Suprapubic skin (tissue), 4 donors: ENCODE measurements at places on chromosomes 2 and 18. TPM values are rescaled to one million over a fixed set of nuclear protein-coding genes. Genes with fewer than 3 reads are reported as not detected.

- no peak overlapping the region for H3K27ac ChIP-seq
- H3K4me3 ChIP-seq = no peak overlapping the region
- H3K36me3 ChIP-seq = no peaks in the 10 kb centered on the region
- no peak for DNase-seq
- H3K27me3 ChIP-seq = no peaks in the 10 kb centered on the region
- H3K4me1 ChIP-seq = no peaks in the 10 kb centered on the region
Observed at GRCh38 chr2:56589194-56589593, 405.4 kb downstream of the CCDC85A start.

DNA sequence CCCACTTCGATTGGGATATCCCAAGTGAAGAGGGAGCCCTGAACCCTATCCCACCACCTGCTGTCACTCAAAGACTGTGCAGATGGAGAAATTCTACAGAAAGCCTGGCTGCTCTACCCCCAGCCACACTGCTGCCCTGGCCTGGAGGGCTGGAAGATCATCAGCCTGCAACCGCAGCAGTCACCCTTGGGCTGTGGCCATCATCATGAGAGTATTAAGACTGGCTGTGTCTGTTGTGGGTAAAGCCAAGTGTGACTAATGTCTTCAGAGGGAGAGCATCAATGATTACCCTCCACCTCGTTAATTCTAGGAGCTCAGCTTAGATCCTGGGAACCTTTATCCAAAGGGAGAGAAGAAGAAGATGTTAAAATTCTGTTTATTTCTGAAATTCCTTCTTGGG lies 221.5 kb downstream of the TFCP2L1 start:
- H3K27me3 ChIP-seq = peaks cover 3% of the 10 kb centered on the region
- no peaks in the 10 kb centered on the region for H3K36me3 ChIP-seq
- no peak for DNase-seq
- no peak overlapping the region for H3K4me3 ChIP-seq
- no peaks in the 10 kb centered on the region for H3K4me1 ChIP-seq

- no peaks in the 10 kb centered on the region for H3K36me3 ChIP-seq
- peak overlapping the region; percentile 72 for H3K4me3 ChIP-seq
- peak overlapping the region; percentile 75 for H3K27ac ChIP-seq
- no peaks in the 10 kb centered on the region for H3K27me3 ChIP-seq
- H3K4me1 ChIP-seq = peaks cover 39% of the 10 kb centered on the region
- no peak for DNase-seq
Observed at GRCh38 chr2:101698844-101699754, 1.6 kb downstream of the MAP4K4 start.

- H3K27me3 ChIP-seq = no peaks in the 10 kb centered on the region
- peaks cover 18% of the 10 kb centered on the region for H3K4me1 ChIP-seq
- peaks cover 34% of the 10 kb centered on the region for H3K36me3 ChIP-seq
- no peak overlapping the region for H3K27ac ChIP-seq
- H3K4me3 ChIP-seq = no peak overlapping the region
- DNase-seq = no peak
Observed at GRCh38 chr2:117983040-117983439, 30.8 kb downstream of the CCDC93 start.

DNA sequence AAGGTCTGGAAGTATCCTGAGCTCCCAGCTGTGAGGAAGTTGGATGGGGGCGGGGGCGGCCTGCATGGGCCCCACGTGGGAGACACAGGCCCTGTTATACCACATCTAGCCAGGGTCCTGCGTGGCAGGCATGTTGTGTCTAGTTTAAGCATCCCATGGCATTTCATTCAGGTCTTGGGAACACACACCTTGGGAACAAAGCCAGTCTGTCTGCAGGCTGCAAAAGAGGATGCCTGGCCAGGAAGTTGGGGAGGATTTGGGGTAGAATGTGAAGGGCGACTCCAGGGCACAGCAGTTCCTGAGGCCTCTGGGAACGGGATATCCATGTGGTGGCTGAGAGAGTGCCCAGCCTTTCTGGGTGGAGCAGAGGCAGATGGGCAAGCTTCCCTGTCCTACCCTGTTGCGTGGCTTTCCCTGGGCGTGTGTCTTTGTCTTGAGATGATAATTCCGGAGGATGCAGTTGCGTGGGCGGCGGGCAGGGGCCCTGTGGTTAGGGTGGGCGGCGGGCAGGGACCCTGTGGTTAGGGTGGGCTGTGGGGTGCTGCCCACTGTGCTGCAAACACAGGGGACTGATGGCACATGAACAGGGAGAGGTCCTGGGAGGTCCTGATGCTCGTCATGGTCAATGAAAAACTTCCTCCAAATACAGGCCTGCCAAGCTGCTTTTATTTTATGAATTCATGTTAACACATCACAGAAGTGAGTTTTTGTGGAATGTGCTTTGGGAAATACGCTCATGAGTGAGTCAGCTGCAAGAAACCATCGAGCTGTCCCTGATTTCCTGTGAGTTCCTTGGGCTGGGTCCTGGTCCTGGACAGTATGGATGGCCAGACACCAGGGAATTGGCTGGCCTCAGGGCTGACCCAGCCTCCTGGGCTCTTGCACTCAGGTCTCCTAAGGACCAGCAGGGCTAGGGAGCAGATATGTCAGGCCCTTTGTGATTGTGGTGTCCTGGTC lies 90.0 kb upstream of the HS6ST1 start:
- H3K27ac ChIP-seq = peak overlapping the region; percentile 41
- DNase-seq = no peak
- H3K4me3 ChIP-seq = no peak overlapping the region
- H3K36me3 ChIP-seq = no peaks in the 10 kb centered on the region

GRCh38 chr18:6021306-6022073 lies 126.2 kb upstream of the TMEM200C start:
- H3K27ac ChIP-seq = no peak overlapping the region
- H3K36me3 ChIP-seq = no peaks in the 10 kb centered on the region
- no peak for DNase-seq
- no peak overlapping the region for H3K4me3 ChIP-seq

DNA sequence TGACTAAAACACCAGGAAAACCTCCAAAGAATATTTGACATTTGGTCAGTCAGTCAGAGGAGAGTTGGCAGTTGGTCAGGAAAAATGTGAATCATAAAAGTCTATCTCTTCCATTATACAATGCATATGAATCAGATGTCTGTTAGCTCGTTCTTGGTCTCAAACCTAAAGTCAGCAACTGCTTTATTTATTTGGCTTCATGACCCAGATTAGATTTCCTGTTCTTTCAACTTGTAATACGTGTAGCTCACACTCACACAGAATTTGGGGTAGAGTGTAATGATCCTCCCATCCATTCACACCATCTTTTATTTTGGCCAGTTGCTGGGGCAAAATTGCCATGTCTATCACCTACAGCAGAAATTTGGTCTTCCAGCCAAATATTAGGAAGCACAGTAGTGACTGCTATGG lies 81.9 kb upstream of the COL5A2 start:
- no peak for DNase-seq
- no peaks in the 10 kb centered on the region for H3K27me3 ChIP-seq
- no peak overlapping the region for H3K27ac ChIP-seq
- H3K36me3 ChIP-seq = no peaks in the 10 kb centered on the region
- peaks cover 4% of the 10 kb centered on the region for H3K4me1 ChIP-seq
- H3K4me3 ChIP-seq = no peak overlapping the region

- H3K4me1 ChIP-seq = peaks cover 3% of the 10 kb centered on the region
- no peaks in the 10 kb centered on the region for H3K36me3 ChIP-seq
- H3K4me3 ChIP-seq = no peak overlapping the region
- no peaks in the 10 kb centered on the region for H3K27me3 ChIP-seq
- no peak overlapping the region for H3K27ac ChIP-seq
Observed at GRCh38 chr2:236080412-236080811, 87.8 kb downstream of the GBX2 start.

CPO gene
- total RNA-seq = 0.89 TPM

- no peak for DNase-seq
- no peak overlapping the region for H3K27ac ChIP-seq
Observed at GRCh38 chr2:149597668-149598326, 10.2 kb upstream of the MMADHC start.

DNA sequence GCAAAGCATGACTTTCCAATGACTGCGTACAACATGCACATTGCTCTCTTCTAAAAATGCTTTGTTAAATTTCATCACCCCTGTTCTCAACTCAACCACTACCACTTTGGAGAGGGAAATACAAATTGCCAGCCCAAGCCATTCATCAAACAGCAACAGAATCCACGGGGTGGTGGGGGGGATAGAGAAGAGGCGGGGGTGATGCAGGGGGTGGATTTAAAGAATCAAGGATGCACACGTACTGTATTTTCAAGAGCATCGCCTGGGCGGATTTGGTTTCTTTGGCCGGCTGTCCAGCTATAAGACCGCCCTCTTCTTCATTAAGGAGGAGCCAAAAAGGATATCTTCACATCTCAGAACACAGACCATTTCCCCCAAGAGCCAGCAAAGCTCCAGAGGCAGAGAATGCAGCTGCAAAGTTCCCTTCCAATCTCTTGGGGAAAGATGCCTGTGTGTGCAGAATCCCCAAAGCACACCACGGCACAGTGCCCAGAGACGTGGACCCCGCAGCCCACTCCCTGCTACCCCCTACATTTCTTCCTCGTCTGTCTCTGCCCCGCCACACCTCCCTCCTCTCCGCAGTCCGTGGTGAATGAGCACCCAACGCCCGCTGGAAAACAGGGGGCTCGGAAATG lies 977 bp downstream of the SLC8A1 start:
- H3K4me3 ChIP-seq = peak overlapping the region; percentile 54
- H3K27me3 ChIP-seq = peaks cover 8% of the 10 kb centered on the region
- peak overlapping the region; percentile 6 for H3K27ac ChIP-seq
- H3K36me3 ChIP-seq = no peaks in the 10 kb centered on the region

DNA sequence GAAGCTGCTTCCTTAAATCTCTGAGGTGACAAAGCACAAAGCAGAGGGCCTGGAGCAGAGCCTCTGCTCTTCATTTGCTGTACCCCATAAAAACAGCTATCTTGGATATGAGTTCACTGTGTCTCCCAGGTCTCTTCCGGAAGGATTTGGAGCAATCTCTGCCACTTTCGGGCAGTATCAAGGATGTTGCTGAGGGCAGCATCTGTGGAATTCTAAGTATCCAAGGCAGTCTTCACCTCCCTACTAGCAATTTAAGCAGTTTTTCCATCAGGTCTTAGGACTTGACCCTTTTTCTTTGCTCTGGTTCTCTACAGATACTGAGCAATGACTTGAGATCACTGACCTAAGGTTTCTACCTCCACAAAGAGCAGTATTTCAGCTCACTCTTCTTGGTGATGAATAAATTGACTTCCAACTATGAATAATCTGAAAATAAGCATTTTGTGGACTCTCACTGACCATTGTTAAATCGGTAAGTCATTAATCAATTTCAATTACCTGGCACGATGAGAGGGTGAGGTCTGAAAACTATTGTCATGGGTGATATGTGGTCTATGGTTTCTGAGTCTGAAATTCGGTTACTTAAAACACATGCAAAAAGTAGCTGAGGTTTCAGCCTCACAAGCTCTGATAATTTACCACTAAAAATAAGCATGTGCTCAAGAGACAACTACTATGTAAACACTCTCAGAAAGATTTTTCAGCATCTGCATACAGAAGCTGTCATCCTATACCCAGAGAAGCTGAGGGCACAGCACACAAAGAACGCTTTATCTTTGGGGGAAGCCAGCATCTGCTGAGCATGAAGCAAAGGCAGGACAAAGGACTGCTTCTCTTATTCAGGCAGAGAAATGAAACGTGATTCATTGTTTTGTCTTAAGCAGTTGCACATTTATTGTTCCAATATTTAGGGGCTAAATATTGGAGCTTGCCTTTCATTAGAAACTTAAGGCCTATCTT lies 32.1 kb upstream of the SPATS2L start:
- no peak overlapping the region for H3K27ac ChIP-seq
- H3K4me3 ChIP-seq = no peak overlapping the region
- H3K4me1 ChIP-seq = no peaks in the 10 kb centered on the region
- no peaks in the 10 kb centered on the region for H3K27me3 ChIP-seq

ESPNL gene
- 0.25 TPM for total RNA-seq

- no peak overlapping the region for H3K4me3 ChIP-seq
- H3K27ac ChIP-seq = no peak overlapping the region
- DNase-seq = no peak
- no peaks in the 10 kb centered on the region for H3K36me3 ChIP-seq
- no peaks in the 10 kb centered on the region for H3K4me1 ChIP-seq
Observed at GRCh38 chr2:207183506-207183905, 17.8 kb upstream of the KLF7 start.

RMC1 gene
- 22.1 TPM for total RNA-seq

GRCh38 chr2:101362316-101362715 lies 25.0 kb downstream of the CREG2 start:
- no peak overlapping the region for H3K4me3 ChIP-seq
- peaks cover 6% of the 10 kb centered on the region for H3K4me1 ChIP-seq
- H3K36me3 ChIP-seq = no peaks in the 10 kb centered on the region
- no peak for DNase-seq

DNA sequence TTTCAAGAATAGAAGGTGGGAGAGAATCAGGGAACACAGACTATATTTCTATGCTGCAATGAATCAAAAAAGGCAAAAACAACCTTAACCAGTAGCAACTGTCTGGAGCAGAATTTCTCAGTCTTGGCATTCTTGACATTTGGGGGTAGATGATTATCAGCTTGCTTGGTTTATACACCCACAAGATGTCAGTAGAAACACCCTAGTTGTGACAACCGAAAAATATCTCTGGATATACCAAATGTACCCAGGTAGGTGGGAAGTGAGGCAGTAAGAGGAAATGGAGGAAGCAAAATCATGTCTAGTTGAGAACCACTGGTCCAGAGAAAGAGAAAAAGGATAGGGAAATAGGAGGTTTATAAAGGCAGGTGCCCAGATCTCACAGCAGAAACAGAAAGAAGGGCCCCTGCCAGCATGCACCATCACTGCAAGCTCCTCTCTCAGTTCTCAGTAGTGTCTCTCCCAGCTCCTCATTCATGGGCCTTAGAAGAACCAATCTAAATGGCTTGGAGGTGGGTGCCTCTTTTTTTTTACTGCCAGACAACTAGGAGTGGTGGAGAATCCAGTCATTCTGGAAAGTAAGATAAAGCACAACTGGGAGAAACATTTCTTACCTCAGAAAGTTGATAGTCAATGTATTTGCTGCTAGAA lies 50.4 kb downstream of the MBD2 start:
- H3K27me3 ChIP-seq = no peaks in the 10 kb centered on the region
- no peak for DNase-seq
- H3K4me3 ChIP-seq = no peak overlapping the region

DNA sequence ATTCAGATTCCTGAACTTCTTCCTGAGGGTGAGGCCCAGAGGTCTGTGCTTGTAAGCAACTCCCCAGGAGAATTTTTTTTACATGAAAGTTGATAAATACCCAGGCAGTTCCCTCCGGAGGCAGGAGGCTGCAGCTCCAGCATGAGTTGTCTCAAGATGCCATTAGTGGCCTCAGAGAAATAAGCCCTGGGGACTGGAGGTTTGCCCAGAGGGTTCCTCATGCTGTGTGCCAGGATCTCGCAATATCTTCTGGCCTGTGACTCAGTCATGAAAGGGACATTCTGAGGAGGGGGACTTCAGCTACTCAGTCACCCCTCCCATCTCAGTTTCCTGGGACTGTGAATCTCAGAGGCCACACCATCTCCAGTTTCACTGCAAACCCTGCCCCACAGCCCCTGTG lies 49.9 kb downstream of the LYPD1 start:
- no peak for DNase-seq
- no peak overlapping the region for H3K27ac ChIP-seq
- no peaks in the 10 kb centered on the region for H3K36me3 ChIP-seq
